ENCODE measurements at places on chromosomes 4 and X.

GRCh38 chr4:105543881-105544280, 8.5 kb upstream of the ARHGEF38 start:
- DNase-seq, result no peak

DNA sequence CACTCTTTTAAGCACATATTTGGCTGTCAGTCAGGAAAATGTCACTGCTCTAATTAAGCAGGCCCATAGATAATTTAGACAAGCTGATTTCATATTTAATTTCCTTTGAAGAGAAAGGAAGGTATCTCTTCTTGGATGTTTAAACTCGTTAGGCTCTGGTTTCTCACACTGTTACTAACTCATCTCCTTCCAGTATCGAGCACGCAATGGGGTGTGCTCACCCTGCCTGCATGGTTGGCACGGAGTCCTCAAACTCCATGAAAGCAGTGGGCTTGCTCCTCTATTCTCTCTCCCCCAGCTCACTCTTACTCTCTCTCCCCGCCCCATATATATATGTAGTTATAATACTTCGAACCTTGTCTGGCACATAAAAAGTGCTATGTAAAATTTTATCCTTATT, 76.9 kb downstream of the EGF start:
- no peak for DNase-seq

- DNase-seq, result no peak
These were observed 94.1 kb upstream of the GALNT7 start for GRCh38 chr4:173074501-173074946.

GRCh38 chr4:132395561-132395960, 753.5 kb upstream of the PCDH10 start:
- no peak for DNase-seq

DNA sequence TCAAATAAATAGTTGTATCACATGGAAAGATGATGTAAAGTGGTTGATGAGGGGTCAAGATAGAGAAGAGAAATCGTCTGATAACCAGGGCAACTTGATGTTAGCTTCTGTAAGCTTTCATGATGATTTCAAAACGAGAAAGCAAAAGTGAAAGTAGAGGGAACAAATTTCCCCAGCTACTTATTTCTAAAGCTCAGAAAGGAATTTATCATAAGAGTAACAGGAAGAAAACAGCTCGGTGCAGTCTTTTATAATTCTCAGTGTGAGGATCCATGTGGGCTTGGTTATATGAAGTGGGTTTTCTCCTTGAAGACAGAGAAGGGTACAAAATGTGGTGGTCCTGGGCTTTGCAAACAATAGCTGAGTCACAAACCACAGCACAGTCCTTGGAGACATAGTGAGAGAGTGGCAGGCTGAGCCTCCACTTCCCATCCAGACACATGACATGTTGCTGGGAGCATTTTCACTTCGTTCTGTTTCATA, 32.1 kb upstream of the GLRA2 start:
- no peak for DNase-seq

GRCh38 chr4:167622481-167623240, 388.4 kb upstream of the SPOCK3 start:
- DNase-seq, result no peak

- no peak for DNase-seq
These were observed 279.4 kb downstream of the NKX6-1 start for GRCh38 chr4:84219656-84220055.

GRCh38 chr4:146470604-146471003, 51.1 kb downstream of the SLC10A7 start:
- no peak for DNase-seq

DNA sequence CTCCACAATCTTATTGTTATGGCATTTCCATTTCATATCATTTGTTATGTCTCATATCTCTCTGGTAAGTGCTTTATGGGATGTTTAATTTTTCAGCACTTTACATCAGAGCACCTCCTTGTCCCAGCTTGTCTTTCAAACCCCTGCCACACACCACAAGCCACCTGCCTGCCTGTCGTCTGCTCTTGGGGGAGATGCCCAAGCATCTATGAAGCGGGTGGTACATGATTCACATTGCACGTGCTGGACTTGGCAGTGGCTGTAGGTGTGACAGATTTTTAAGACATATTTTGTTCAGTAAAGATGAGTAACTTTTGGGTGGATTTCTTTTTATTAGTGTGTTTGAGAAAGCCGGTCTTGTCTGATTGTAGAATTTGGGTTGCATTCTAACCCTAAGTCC, 14.2 kb upstream of the SPATA4 start:
- DNase-seq, result no peak

DNA sequence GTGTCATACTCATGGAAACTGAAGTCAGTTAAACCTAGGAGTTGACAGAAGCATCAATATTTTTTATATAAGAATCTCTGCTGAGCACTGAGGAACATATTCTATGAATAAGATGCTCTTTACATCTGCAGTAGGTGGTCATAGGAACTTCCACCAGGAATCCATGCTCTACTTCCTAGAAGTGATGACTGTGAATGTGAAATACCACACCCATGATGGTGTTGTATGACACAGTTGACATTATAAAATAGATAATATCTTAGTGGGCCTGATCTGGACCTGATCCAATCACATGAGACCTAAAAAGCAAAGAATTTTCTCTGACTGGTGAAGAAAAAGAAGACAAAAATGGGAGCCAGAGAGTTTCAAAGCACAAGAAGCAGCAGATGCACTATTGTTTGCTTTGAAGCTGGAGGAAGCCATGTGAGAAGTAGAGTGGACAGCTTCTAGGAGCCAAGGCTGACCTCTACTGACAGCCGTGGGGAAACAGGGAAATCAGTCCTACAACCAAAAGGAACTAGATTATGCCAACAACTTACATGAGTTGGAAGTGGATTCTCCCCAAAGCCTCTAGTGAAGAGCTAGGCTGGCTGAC, 68.6 kb upstream of the HS3ST1 start:
- DNase-seq, result no peak

GRCh38 chrX:71056867-71057266, 11.3 kb downstream of the SNX12 start:
- DNase-seq, result no peak

DNA sequence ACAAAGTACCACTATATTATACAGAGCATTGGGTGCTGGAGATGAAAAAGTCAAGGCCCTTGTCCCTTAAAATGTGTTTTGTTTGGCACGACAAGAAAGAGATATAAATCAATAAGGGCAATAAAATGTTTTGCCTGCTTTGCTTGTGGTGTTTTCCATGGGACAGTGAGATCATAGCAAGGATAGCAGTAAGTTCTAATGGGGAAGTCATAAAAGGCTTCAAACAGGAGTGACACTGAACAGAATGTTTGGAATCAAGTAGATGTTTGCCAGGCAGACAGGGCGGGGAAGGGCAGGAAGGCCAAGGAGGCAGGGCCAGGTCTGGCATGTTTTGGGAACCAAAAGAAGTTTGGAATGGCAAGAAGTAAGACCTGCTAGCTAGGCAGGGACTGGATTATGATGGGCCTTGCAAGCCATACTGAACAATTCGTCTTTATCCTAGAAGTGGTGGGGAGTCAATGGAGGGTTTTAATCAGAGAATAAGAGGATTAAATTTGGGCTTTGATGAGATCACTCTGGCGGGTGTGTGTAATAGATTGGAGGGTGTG, 16.4 kb downstream of the FGF2 start:
- DNase-seq, result no peak

DNA sequence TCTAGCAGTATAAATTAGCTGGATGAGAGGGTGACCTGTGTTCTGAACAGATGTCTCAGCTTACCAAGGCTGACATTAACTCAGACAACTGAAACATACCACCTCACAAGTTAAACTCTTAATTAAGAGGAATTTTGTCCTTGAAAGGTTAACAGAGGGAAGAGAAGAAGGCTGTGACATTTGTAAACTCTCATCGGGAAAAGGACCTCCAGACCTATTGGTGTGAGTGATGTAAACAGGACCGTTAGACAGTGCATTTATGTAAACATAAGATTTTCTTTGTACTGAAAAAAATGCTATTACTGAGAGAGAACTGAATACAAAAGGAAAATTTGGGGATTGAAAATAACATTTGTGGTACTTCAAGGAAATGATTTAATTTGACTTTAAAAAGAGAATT, 308.4 kb upstream of the DIAPH2 start:
- no peak for DNase-seq

DNA sequence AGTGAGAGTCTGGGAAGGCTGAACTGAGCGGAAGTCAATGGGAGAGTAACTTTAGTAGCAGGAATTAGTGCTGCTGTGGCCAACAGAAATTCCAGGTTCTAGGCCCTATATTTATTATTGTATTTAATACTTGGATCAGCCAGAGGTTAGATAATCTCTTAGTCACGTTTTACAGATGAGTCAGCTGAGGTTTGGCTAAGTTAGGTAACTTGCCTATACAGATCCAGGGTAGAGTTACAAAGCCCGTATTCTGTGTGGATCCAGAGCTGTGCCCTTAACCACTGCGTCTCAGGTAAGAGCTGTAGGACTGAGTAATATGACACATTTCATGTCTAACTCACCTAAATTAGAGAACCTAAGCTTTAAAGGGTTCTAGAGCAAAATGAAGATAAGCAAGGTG, 20.5 kb downstream of the PSMD10 start:
- no peak for DNase-seq

- DNase-seq, result no peak
These were observed 99.1 kb downstream of the TRAPPC11 start for GRCh38 chr4:183758061-183758757.

DNA sequence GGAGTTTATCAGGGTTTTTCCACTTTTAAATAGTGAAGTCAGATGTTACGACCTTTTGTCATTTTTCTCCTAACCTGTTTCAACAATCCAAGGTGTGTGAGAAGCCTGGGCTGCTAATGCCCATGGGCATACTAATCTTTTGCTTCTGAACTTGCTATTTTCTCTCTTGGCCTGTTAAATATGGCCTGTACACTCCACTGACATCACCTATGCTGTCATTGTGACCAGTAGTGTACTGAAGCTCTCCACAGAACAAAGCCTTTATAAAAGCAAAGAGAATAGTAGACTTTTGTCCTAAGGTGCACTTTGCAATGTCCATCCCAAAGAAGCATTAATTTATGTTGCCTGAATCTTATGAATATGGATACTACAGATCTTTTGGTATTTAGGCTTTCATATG, 1490.5 kb downstream of the STIM2 start:
- no peak for DNase-seq

GRCh38 chr4:7513671-7514070, 78.9 kb upstream of the PSAPL1 start:
- no peak for DNase-seq

DNA sequence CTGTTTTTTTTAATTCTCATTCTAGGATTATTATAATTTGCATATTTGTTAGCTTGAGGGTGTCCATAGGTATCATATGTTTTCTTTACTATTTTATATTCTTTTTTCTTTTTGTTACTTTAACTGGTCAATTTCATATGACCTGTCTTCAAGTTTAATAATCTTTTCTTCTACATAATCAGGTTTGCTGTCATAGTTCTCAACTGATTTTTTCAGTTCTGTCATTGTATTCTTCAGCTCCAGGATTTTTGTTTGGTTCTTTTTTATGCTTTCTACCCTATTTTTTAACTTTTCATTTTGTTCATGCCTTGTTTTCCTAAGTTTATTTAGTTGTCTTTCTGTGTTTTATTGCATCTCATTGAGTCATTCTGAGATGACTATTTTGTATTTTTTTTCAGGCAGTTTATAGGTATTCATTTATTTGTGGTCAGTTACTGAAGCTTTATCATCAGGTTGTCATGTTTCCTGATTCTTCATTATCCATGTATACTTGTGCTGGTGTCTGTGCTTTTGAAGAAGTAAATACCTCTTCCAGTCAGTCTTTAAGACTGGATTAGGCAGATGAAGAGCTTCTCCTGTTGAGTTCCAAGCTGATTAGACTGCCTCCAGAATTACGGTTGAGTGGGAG, 220.3 kb upstream of the VEGFC start:
- DNase-seq, result no peak

GRCh38 chrX:283115-283845, 2.1 kb downstream of the PLCXD1 start:
- peak; percentile 82 for DNase-seq

GRCh38 chrX:120452131-120452530, 17.0 kb downstream of the LAMP2 start:
- no peak for DNase-seq

DNA sequence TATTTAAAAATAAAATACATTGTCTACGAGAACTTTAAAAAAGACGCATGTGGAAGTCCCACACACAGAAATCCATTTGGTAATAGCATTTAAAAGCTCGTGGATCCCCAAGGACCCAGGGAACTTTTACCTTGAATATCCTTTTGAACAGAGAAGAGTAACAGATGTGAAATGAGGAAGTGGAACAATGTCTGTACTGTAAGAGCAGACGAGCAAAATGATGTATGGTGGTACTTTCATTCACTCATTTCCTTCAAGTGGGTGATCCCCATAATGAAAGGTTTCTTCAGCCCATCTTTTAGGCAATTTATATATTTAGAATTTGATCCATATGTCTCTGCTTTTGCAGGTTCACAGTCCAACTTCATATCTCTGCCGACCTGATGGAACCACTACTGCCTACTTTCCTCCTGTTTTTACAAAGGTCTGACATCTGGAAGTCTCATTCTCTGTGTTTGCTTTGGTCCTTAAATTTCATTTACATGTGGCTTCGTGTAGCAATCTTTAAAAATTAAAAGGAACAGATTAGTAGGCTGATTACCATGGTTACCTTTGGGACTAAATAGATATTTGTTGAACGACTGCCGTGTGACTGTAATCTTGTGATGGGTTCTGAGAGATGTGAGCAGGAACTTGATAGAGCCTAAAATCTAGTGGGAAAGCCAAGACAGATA, 188.4 kb downstream of the PALLD start:
- DNase-seq, result no peak

DNA sequence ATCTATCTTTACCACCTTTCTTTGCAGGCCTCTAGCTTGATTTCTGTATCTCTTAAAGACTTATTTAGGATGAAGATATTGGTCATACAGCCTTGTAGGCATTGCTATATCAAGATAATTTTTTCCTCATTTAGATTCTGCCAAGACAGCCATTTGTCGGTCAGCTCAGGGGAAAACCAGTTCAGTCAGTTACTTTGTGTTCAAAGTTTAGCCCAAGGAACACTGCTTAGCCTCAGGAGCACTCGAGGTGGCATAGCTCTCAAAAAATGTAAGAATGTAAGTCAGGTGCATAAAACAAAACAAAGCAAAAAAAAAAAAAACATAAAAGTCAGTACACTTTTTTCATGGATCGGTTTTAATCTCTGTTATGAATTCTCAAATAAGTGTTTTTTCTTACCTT, 43.4 kb downstream of the NRK start:
- DNase-seq, result no peak
